ENCODE measurements at places on chromosomes 2 and 18.
A peak's percentile ranks its signal among the peaks of the same experiment; 100 is the strongest.

DNA sequence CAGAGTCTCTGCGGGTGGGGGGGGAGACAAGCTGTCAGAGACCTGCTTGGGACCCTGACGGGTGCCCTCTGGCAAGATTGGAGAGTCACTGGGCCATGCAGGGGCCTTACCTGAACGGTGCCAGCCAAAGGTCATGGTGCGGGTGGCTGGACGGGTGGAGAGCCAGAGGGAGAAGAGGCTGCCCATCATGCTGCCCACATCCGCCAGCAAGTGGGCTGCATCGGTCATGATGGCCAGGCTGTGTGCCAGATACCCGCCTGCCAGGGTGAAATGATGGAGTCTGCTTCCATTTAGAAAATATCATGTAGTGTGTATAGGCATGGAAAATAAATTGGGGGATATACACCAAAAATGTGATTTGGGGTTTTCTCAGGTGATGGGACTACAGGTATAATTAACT is 4.8 kb downstream of the SLC30A3 start:
- no peak for DNase-seq

- peak; percentile 38 for DNase-seq
These were observed 65.9 kb upstream of the SLC16A14 start for GRCh38 chr2:230134496-230135129.

- no peak for DNase-seq
These were observed 5.6 kb upstream of the WDR7 start for GRCh38 chr18:56645415-56646016.

DNA sequence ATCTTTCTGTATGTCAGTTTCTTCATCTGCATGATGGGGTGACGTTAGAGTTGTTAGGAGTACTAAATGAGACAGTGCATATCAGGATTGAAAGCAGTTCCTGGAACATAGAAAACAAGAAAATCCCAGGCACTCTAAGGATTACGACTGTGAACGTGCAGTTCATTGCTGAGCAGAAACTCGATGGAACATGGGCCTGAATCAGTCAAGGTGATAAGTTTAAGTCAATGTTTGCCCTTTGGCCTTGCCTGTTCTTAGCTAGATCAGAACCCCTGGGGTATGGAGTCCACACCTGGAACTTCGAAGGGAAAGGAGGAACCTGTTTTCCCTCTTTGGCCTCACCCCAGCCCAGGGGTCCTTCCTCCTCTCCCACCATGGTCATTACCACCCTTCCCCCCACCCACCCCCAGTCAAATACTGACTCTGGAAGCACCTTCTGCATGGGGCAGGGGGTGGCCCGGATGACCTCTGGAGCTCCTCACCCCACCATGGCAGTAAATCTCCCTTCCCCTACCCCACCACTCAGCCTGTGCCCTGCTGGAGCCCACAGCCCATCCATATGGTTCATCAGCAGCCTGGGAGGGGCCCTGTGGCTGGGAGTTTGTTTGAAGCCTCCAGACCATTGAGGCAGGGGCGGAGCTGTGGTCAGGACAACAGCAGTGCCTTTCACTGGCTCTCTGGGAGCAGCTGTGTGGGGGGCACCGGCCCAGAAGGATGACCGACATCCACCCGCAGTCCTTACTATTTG is 164.1 kb downstream of the SMAD7 start:
- DNase-seq, result peak; percentile 17

DNA sequence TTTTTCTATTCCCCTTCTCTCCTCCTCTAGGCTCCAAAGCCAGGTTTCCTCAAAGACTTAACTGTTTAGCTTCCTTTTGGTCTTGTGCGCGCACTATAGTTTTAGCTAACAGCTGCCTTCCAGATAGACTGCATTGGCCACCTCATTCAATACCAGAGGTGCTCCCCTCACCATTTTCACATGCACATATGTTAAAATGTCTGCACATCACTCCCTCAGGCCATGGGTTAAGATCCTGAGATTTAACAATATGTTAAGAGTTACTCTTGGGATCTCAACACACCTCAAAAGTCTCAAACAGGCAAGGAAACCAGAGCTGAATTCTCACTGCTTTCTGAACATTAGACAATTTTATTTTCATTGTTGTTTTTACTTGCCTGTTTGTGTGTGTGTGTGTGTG is 80.8 kb upstream of the MAP3K20 start:
- DNase-seq, result no peak

- DNase-seq, result peak; percentile 50
These were observed 294.6 kb upstream of the SLC14A2 start for GRCh38 chr18:45320724-45321123.

DNA sequence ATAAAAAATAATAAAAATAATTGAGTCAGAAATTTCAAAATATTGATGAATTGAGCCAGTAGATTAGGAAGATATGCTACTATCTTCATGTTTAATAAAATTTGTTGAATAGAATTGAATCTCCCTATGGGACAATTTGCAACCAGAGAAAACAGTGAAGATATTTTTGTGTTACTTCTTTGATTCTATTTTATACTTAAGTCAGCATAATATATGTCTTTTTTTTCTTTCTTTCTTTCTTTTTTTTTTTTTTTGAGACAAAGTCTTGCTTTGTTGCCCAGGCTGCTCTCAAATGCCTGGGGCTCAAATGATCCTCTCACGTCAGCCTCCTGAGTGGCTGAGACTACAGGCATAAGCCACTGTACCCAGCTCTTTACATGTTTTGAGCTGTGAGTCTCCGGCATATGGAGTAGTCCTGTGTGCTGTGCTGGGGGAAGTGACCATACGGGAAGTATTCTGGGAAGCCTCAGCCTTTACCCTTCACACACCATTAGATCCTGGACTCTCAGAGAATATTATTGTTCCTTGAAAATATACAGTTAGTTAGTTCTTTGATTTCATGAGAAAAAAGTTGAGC is 13.8 kb upstream of the IAH1 start:
- DNase-seq, result no peak

- DNase-seq, result no peak
These were observed 21.8 kb downstream of the SCN3A start for GRCh38 chr2:165182029-165182428.

DNA sequence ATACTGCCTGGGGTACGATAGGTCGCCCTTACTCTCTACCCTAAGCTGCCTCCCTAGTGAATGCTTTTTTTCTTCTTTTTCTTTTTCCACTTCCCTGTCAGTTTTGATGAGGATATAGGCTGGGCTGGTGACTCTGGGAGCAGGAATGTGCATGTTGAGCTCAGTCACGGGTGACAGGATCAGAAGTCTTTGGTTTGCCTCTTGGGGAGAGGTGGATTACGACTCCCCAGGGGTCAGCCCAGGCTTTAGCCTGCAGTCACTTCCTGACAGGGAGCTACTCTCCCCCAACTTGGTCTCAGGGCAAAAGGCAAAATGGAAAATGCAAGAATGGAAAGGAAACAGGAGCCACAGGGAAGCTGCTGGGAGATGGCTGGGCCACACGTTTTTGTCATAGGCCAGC is 57.3 kb downstream of the THNSL2 start:
- peak; percentile 33 for DNase-seq

DNA sequence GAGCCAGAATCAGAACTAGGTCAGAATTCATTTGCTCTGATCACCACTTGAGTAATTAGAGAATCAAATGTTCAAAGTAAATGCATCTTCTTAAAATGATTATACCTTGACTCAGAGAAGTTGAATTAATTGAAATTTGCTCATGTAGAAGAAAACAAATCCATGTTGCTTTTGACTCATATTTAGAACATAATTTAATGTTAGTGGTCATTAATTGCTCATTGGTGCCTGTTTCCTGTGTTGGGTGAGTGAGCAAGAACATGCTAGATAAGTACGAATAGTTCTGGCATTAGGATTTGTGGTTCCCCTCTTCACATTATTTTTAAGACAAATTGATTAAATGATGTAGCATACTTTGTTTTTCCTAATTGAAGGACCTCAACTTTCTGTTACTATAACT is 19.0 kb downstream of the ACVR2A start:
- no peak for DNase-seq

GRCh38 chr2:207122651-207123334 is 43.0 kb downstream of the KLF7 start:
- peak; percentile 32 for DNase-seq

DNA sequence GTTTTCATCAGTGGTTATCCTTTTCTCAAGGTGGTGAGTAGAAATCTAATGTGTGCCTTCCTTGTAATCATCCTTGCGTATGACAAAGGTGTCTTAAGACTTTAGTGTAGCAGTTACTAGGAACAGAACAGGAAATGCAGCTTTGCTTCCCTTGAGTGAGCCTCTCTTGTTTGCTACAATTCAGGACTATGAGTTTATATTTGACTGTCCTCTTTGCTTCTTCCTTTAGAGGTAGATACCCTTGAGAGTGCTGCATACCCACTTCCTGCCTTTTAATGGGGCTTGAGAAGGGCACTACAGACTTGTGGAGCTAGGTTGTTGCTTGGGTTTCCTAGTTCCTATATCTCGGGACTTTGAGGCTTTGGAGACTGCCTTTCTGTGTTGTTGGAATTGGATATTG is 3.8 kb downstream of the KCNJ13 start:
- DNase-seq, result no peak

DNA sequence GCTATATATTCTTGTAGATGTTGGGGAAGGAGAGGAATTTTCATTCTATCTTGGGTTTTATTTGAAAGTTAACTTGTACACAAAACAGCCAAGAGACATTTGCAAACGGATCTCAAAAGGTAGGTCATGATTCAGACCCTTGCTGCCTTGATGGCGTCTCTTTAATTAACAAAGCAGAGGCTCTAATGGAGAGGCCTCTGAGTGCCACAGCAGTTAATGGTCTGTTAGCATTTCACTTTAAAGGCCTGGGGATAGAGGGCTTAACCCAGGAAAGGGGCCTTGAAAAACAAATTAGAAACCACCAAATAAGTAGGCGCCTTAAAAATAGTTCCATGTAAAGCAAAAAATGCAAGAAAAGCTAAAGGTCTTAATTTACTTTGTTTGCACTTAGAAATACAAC is 836.9 kb upstream of the CELF4 start:
- DNase-seq, result no peak

- peak; percentile 94 for DNase-seq
These were observed 292.5 kb downstream of the MTX2 start for GRCh38 chr2:176561706-176562105.

DNA sequence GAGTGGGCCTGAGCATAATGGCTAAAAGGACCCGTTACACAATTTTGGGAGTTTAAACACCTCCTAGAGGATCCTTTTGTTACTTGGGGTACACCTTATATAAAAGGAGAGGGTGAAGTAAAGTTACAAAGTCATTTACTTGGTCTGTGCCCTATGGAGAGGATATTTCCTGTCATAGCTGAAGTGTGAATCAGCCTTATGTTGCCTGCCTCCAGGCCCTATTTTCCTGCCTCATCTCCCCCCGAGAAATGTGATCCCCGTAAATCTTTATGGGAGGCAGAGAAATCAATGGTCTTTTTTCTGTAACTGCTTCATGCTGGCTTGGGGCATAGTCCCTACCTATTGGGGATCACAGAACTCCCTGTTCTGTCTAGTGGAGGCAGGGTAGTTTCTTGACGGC is 906.6 kb downstream of the DSC3 start:
- DNase-seq, result no peak

GRCh38 chr2:205166745-205167144 is 515.6 kb upstream of the NRP2 start:
- peak; percentile 82 for DNase-seq

- DNase-seq, result peak; percentile 72
These were observed 8.5 kb downstream of the RAB17 start for GRCh38 chr2:237581751-237582746.

- DNase-seq, result no peak
These were observed 60.6 kb downstream of the CYB5A start for GRCh38 chr18:74230922-74231714.

GRCh38 chr2:172518995-172519394 is 36.9 kb upstream of the PDK1 start:
- DNase-seq, result no peak

DNA sequence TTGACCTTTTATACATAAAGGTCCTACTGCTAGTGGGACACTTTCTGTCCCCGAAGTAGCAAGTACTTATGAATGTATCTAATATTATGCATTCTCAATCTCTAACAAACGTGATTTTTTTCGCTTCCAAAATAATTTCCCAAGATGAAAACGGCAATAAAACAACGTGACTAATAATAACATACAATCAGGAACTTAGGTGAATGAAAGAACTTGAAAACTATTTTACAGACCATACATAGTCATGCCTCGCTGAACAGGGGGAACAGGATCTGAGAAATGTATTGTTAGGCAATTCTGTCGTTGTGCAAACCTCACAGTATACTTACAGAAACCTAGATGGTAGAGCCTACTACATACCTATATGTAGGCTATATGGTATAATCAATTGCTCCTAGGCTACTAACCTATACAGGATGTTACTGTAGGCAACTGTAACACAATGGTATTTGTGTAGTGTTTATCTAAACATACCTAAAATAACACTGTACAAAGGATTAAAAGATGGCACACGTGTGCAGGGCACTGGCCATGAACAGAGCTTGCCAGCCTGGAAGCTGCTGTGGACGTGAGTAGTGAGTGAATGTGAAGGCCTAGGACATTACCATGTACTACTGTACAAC is 2.5 kb downstream of the RTN4 start:
- peak; percentile 40 for DNase-seq

- peak; percentile 1 for DNase-seq
These were observed 499.6 kb upstream of the ACVR2A start for GRCh38 chr2:147345246-147345645.

DNA sequence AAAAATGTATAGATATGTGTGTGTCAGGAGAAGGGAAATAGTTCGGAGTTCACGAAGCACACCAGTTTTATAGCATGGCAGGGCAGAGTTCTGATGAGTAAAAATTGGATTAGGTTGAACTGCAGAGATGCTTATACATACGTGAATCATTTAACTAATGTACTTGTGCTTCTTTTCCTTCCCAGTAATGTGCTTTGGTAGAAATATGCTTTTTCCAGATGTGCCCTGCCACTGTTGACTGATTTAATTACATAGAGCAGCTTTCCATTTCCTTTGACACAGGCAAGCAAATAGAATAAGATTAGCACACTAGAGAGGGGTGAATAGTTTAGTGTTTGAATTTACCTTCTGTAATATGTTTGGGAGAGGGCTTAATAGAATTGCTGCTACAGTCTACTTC is 28.9 kb upstream of the ARMC9 start:
- no peak for DNase-seq

GRCh38 chr2:55601849-55602248 is 15.6 kb downstream of the PPP4R3B start:
- DNase-seq, result no peak

GRCh38 chr18:6406910-6407470 is 7.7 kb downstream of the L3MBTL4 start:
- DNase-seq, result no peak

GRCh38 chr2:170428868-170429267 is 250.9 kb downstream of the MYO3B start:
- no peak for DNase-seq

GRCh38 chr2:8096484-8096883 is 585.4 kb upstream of the ID2 start:
- DNase-seq, result no peak

GRCh38 chr2:205785507-205786260 is 103.4 kb downstream of the NRP2 start:
- peak; percentile 46 for DNase-seq

Measured in fibroblast of upper back skin (primary cell).